ENCODE measurements at places on chromosomes 11 and 22.

- no peak for DNase-seq
These were observed 432.2 kb downstream of the RAB38 start for GRCh38 chr11:87743007-87743406.

- DNase-seq: no peak
These were observed 24.3 kb downstream of the ARFGAP2 start for GRCh38 chr11:47152126-47152952.

DNA sequence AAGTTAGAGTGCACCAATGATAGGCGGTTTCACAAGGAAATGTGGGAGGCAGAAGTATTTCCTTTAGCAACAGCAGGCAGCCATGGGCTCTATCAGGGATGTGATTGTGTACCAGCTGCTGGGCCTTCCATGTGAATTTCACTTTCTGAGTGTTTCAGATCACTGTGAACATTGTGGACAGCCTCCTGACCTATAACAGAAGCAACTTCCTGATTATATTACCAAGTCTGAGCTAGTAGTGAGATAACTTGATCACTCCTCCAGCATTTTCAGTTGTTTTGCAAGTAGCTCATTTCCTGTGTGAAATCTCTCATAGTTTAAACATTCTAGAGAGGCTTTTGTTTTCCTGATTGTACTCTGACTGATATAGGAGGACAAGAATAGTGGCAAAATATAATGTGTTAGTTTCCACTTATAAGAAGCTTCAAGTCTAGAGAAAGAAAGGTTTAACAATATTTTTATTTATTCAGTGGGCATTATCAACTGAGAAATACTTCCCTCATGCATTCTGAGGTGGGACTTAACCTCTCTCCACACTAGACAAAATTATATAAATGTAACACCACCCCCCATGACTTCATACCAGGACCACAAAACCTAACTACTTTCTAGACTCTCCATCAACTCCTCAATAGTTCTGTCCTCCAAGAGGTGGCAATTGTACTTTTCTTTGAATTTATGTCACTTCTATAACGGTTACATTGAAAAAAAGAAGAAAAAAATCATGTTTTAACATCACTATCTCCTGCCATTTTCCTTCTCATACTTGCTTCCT, 184.2 kb upstream of the LUZP2 start:
- DNase-seq: no peak

DNA sequence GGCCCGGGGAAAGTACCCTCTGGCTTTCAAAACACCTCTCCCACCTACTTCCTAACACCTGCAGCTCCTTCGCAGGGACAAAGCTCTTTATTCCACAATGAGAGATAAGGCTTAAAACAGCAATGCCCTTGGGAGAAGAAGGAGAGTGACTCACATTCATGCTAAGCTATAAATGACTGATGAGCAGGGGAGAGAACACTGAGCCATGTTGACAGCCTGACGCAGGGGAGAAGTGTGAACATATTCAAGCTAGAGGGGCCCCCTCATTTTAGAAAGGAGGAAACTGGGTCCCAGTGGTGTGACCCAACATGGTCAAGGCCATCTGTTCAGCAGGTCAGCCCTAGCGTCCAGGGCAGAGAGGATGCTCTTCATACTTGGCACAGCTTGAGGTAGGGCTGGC, 171.8 kb downstream of the DSCAML1 start:
- no peak for DNase-seq

GRCh38 chr11:94271885-94272372, 32.5 kb upstream of the IZUMO1R start:
- DNase-seq: no peak

DNA sequence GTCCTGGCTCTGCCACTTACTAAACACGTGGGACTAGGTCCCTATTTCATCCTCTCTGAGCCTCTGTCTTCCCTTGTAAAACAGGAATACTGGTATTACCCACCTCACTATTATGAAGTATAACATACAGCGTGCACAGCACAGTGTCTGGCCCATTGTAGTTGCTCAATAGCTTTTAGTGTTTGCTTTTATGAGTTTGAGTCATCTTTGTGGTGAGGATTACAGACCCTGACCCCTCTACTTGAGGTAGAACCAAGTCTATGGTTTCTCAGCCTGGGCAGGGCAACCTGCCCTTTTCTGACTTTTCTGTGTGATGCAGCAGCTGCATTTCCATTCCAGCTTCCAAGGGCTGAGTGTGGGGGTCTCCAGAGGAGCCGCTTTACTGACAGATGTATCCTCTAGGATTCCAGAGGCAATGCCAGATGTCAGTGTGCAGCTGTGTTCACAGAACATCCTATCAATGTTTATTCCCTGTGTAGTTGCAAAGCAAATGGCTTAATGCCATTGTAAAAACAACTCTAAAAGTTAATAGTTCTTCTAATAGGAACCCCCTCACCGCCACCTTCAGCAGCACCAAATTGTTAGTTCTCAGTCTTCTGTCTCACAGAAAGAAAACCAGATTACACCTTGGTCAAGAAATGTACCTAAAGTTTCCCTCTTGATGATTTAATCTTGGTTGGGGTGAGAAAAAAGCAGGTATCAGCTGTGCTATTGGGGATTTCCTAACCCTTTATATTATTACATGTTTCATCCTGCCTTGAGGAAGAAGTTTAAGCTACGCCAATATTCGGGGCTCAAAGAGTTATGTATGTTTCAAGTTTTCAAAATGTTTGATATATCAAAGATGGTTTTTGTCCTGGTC, 16.8 kb downstream of the PRR5L start:
- no peak for DNase-seq

DNA sequence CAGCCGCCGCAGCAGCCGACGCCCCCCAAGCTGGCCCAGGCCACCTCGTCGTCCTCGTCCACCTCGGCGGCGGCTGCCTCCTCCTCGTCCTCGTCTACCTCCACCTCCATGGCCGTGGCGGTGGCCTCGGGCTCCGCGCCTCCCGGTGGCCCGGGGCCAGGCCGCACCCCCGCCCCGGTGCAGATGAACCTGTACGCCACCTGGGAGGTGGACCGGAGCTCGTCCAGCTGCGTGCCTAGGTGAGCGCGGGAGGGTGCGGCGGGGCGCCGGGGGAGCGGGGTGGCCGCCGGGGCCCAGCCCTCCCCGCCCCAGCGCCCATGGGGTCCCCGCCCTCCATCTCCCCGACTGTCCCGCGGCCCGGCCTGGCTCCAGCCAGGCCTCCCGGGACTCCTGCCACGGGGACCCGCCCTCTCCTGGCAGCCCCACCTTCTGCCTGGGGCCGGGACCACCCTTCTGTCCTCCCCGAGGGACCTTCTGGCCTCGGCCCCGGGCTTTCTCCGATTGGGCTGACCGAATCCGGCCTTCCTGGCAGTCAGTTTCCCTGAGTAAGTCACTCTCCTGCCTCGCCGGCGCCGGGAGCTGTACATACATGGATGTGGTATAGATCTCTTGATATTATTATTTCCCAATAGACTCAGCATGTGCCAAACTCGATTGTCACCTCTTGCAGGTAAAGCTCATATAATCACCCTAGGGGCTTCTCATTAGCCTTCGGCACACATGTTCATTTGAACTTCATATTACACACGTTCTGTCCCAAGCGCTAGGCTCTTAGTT, 720 bp downstream of the PACS1 start:
- no peak for DNase-seq

GRCh38 chr22:46446799-46447198, 90.6 kb downstream of the CELSR1 start:
- no peak for DNase-seq

- DNase-seq: peak; percentile 92
These were observed 116.6 kb upstream of the GRK3 start for GRCh38 chr22:25447686-25448434.

DNA sequence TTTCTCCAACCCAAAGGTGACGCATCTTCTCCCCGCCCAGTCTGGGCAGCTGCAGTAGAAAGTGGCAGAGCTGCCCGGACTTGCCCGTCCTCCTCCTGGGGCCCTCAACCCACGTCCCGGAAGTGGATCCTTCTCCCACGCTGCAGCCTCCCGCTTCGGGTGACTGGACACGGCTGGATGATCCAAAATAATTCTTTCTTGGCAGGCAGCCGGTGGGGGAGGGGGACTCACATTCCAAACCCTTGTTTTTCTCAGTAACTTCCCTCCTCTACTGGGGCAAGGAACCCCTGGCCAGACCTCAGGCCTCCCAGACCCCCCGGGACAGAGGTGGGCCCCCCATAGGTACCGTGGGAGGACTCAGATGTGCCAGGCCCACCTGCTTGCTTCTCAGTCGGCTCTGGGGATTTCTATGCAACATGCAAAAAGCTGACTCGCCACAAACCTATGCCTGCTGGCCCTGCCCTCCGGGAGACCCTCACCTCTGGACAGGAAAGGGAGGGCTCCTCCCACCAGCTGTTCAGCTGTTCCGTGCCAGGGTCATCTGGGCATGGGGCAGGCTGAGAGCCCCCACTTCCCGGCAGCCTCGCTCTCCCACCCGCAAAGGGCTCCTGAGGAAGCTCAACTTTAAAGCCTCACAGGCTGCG, 1.4 kb downstream of the PLXNB2 start:
- DNase-seq: peak; percentile 72

- no peak for DNase-seq
These were observed 69.7 kb downstream of the ELFN2 start for GRCh38 chr22:37357446-37358075.

- no peak for DNase-seq
These were observed 145.0 kb downstream of the CCDC34 start for GRCh38 chr11:27217948-27218420.

DNA sequence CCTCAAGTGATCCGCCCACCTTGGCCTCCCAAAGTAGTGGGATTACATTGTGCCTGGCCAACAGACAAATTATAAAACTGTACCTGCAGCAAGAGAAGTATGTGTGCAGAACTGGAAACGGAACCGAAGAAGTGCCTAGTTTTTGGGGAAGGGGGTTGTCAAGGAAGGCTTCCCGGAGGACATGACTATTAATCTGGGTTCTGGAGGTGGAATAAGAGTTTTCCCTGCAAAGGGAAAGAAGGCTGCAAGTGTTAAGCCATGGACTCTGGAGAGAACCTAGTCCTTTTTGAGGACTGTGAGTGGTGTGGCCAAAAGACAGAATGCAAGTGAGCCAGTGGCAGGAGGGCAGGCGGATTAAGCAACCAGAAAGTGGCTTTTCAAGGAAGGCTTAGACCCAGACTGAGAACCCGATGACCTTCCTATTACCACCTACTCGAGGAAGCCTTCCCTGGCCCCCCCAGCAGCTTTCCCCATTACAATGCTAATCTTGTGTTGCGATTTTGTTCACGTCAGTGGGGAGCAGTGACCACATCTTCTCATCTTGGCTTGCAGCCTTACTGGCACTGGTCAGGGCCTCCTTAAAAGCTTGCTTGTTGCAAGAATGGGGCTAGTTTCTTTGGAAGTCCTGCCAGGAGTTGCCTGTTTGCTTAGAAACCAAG, 5.7 kb upstream of the SEPTIN3 start:
- no peak for DNase-seq

DNA sequence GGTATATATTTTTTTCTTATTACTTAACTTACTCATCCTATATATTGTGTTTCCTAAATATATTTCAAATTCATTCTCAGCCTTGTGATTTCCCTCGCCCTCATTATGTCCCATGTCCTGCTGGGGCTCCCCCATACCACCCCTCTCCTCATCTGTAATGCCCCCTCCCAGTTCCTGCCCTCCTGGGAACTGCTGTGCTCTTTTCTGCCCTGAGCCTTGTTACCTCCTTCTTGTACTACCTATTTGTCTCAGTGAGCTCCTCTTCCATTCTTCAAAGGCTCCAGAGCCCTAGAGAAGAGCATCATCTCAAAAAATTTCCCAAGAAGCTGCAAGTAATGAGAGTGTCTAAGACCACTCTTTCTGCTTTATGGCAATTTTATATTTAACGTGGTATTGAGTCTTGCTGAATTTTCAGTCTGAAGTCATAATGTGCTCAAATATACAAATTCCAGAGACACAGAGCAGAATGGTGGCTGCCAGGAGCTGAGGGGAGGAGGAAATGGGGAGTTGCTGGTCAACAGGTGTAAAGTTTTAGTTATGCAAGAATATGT, 66.5 kb upstream of the TOP3B start:
- DNase-seq: no peak

- no peak for DNase-seq
These were observed 26.4 kb upstream of the PPFIA1 start for GRCh38 chr11:70243912-70244652.

Data from ascending aorta (tissue), 2 donors.